ENCODE measurements at places on chromosomes 2 and 18.

DNA sequence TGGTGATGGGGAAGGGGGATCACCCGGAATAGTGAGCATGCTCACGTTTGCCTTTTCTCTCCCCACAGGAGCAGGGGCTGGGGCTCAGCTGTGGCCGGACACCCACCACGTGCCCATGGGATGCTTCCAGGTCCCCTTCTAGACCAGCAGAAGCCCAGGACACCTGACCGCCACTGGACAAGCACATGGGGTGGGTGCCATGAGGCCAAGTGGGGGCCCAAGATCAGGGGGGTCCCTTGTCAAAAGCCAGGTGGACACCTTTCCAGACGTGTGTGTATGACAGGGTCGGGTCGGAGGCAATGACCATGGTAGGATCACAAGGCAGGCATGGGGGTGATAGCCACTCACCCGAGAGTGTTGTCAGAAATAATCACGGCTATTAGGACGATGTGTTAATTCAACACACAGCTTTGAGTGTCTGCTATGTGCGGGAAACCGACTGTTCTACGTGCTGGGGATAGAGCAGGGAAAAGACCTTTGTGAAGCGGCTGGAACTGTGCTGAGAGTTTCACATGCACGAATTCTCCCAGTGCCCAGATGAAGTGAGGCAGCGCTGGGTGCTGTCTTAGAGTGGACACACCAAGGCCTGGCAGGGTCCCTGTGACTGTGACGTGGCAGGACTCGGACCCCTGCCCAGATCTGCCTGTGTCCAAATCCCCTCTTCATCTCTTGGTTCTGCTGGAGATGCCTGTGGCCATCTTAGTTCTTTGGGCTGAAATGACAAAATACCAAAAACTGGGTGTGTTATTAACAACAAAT lies 244.7 kb downstream of the NDUFA10 start:
- DNase-seq: no peak

GRCh38 chr2:234410526-234410925 lies 86.4 kb downstream of the ARL4C start:
- DNase-seq: peak; percentile 73

GRCh38 chr18:33034945-33035344 lies 262.1 kb upstream of the KLHL14 start:
- no peak for DNase-seq

- DNase-seq: no peak
These were observed 45.6 kb downstream of the PDE1A start for GRCh38 chr2:182381225-182381624.

GRCh38 chr2:233917116-233917515 lies at the start of gene TRPM8:
TRPM8 (plus strand) TSS chr2:233917373; CDS start chr2:233926538, 9,165 bp downstream.
- DNase-seq: no peak

GRCh38 chr2:24105816-24106215 lies 17.3 kb downstream of the PFN4 start:
- DNase-seq: no peak

- DNase-seq: no peak
These were observed 67.9 kb downstream of the TGOLN2 start for GRCh38 chr2:85259879-85260278.

GRCh38 chr18:40546875-40547274 lies 1408.2 kb upstream of the PIK3C3 start:
- DNase-seq: no peak

- no peak for DNase-seq
These were observed 54.1 kb downstream of the EML4 start for GRCh38 chr2:42223067-42223854.

DNA sequence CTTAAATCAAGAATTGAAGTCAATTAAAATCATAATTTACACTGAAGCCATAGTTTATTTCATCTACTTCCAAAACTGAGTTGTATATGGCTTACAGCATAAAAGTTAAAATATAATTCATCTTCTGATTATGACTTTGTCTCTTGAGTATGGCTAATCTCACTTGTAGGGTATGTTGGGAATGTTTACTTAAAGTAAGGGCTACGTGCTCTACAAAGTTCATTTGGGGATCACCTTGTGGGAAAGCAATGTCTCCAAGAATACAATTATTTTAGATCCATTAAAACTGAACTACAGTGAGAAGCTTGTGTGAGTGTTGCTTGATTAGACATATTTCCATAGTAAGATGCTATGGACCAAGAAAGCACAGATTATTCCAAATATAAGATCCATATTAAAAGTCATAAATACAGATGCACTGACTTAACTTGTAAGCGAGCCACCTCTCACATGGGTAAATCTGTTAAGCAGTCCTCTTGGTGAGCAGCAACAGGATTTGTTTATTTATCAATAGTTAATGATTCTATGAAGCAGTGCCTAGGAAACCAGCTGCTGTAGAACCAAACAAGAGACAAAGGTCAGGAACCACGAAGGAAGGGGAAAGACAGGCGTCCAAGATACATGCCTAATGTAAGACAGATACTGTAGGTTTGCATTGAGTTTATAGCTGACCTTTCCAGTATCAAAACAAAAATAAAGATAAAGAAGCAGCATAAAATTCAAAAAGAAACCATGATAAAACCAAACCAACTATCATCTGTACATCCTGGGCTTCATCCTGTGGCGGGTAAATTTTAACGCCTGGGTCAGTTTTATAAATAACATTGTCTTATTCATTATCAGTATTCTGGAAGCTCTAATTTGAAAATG lies 24.8 kb downstream of the DSG4 start:
- DNase-seq: no peak

- DNase-seq: no peak
These were observed 237.0 kb downstream of the ZNF407 start for GRCh38 chr18:74834424-74835309.

GRCh38 chr18:57984490-57985115 lies 59.4 kb upstream of the NEDD4L start:
- DNase-seq: no peak

DNA sequence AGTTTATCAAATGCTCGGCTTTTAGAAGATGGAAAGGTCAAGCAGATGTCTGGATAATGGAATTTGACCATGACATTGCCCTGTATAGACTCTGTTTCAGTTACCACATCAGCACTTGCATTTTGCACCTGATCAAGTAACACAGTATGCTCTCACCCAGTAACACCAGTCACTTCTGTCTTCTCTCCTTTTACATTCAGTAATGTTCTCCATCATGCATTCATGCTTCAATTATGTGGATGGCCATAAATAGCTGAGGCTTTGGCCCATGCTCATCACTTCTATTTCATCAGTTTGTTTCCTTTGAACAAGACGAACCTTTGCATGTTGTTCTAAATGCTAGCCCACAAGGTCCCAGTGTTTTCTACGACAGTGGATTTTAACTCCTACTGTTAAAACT lies 322.9 kb upstream of the ACVR2A start:
- no peak for DNase-seq

- DNase-seq: no peak
These were observed 56.0 kb downstream of the ROCK2 start for GRCh38 chr2:11288431-11288830.

DNA sequence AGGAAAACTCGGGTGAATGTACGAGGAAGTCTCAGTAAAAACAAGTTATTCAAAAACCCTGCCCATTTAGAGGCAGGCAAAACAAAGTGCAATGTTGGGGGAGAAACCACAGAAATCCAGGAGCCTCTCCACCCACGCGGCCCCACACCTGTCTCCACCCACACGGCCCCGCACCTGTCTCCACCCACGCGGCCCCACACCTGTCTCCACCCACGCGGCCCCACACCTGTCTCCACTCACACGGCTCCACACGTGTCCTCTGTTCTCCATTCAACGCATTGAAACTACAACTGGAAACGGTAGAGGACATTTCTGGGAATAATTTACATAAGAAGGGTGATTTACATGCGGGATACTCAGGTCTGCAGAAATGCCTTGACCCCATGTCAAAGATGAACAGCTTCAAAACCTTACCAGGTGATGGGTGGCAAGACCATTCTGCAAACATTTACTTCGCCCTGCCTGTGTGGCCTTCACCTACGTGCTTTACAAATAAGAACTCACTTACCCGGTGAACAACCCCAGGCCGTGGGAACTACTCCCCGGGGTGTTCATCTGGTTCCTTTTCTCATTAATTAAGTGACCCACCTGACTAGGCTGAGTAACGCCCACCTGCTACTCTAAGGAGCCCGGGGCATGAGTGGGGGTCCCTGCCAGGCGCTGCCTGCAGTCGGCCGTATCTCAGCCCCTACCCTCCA lies 100.4 kb downstream of the EIPR1 start:
- DNase-seq: no peak

DNA sequence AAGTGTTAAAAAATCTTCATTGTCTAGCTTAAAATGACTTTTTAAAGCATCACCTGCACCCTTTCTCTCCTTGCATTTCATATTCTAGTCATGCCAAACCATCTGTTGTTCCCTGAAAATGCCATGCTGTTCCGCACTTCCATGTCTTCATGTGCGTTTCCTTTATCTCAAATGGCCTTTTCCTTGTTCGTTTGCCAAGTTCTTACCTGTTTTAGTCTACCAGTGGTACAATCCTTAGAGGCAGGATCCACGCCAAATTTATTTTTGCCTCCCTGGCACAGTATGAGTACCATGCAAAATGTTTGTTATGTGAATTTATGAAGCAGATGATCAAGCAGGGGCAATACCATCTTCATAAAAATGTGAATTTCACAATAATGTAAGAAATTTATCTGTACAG lies 37.0 kb downstream of the TMEFF2 start:
- no peak for DNase-seq

- DNase-seq: no peak
These were observed 115.6 kb downstream of the RTTN start for GRCh38 chr18:70089858-70090257.

- DNase-seq: no peak
These were observed 8.5 kb upstream of the ANKRD62 start for GRCh38 chr18:12085136-12085535.

DNA sequence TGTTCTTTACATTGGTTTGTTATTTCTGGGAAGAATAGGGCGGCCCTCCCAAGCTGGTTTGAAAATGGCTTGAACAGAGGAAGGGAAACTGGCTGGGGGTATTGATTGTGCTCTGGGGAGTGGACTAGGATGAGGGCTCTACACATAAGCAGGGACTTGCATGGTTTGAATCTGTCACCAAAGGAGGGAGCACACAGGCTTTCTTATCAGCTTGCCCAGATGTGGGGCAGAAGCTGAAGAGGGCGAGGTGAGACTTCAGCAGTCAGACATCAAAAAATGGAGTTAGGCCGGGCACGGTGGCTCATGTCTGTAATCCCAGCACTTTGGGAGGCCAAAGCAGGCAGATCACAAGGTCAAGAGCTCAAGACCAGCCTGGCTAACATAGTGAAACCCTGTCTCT lies 7.2 kb upstream of the RAB12 start:
- no peak for DNase-seq

DNA sequence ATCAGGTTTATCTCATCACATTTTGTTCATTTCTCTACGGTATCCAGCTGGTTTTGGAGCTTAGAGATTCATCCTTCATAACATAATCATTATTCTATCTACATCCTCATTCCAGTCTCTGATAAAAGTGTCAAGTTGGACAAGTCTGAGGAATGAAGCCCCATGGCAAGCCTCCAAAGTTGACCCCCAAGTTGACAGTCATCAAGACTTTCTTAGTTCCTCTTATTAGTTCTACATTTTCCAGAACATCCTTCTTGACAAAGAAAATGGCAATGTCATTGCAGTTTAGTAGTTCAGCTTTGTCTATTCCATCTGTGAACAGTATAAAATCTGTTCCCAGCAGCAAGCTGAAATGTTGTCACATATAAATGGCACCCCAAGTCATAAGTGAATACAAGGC lies 4.5 kb upstream of the TMSB10 start:
- no peak for DNase-seq

- peak; percentile 13 for DNase-seq
These were observed 45.6 kb upstream of the TMEM178A start for GRCh38 chr2:39620067-39620466.

GRCh38 chr2:143513081-143513480 lies 383.9 kb downstream of the ARHGAP15 start:
- peak; percentile 48 for DNase-seq

DNA sequence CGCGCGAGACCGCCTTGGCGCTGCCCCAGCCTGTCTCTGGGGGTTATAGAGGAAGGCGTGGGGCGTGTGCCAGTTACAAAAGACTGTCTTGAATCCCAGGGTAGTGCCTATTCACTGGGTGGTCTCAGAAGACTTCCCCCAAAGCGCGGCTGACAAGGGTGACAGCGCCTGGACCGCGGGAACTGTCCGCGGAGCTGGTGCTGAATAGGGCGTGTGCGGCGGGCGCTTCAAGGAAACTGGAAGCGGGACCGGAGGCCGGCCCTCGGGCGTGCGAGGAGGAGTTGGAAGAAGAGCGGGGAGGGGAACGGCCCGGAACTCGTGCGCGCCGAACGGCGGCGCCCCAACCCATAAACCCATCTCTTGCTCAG lies 2.3 kb downstream of the EGR4 start:
- DNase-seq: peak; percentile 79

DNA sequence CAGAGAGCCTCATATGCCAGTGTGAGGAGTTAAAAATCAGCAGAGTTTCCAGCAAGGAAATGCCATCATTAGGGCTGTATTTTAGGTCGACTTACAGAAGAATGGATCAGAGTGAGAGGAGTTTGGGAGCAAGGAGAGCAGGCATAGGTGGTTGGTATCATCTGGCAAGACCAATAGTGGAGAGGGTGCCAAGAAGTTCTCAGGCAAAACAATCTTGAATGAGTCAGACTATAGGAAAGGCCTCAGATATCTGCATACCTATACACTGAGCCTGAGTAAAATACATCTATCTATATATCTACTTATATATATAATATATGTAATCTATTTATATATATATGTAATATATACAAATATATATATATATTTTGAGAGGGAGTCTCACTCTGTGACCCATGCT lies 57.3 kb downstream of the TMEFF2 start:
- DNase-seq: no peak

- no peak for DNase-seq
These were observed 64.0 kb upstream of the DNMT3A start for GRCh38 chr2:25405611-25406295.

- DNase-seq: peak; percentile 78
These were observed 412 bp downstream of the OSBPL1A start for GRCh38 chr18:24397131-24397693.

- no peak for DNase-seq
These were observed 1228.2 kb upstream of the DDX18 start for GRCh38 chr2:116586328-116586689.

- no peak for DNase-seq
These were observed 52.6 kb downstream of the SH2D6 start for GRCh38 chr2:85470850-85471800.

- DNase-seq: no peak
These were observed 2.8 kb downstream of the CYTIP start for GRCh38 chr2:157441072-157441454.

- DNase-seq: no peak
These were observed 13.9 kb upstream of the ASAP2 start for GRCh38 chr2:9192712-9193111.

DNA sequence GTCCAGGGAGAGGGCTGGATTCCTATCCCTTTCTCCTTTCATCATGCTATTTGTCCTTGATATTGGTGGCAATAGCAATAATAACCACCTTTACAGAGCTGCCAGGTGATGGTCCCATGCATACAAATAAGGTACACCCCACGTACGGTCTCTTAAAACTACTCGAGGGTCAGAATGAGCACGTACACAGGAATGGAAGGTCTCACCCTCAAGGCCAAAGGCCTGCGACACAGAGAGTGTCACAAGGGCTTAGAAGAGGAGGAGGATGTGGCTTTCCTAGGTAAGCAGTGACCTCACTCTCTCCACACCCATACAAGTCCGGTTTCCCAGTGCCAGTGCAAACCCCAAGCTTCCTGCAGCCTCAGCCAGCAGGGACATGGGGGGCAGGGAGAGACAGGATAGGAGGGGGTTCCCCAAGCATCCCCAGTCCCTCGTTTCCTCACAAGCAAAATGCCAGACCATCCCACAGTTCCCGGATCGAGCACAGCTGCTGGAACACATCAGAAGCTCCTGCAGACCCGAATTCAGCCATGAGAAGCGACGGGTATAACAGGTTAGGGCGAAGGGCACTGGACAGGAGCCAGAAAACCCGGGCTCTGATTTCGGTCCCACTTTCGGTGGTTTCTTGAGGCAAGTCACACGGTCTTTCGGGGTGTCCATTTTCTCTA lies 49.2 kb downstream of the PLB1 start:
- DNase-seq: no peak
